ENCODE measurements at places on chromosomes 1 and 21. TPM values are rescaled to one million over a fixed set of nuclear protein-coding genes. Genes with fewer than 3 reads are reported as not detected.

GRCh38 chr1:29322861-29323585, 86.7 kb downstream of the PTPRU start:
- no peak for DNase-seq

- DNase-seq: no peak
Observed at GRCh38 chr1:50902419-50902818, 57.6 kb downstream of the FAF1 start.

- no peak for DNase-seq
Observed at GRCh38 chr1:95176861-95177260, 57.1 kb upstream of the RWDD3 start.

- DNase-seq: no peak
Observed at GRCh38 chr1:19229828-19230325, 19.8 kb upstream of the UBR4 start.

DNA sequence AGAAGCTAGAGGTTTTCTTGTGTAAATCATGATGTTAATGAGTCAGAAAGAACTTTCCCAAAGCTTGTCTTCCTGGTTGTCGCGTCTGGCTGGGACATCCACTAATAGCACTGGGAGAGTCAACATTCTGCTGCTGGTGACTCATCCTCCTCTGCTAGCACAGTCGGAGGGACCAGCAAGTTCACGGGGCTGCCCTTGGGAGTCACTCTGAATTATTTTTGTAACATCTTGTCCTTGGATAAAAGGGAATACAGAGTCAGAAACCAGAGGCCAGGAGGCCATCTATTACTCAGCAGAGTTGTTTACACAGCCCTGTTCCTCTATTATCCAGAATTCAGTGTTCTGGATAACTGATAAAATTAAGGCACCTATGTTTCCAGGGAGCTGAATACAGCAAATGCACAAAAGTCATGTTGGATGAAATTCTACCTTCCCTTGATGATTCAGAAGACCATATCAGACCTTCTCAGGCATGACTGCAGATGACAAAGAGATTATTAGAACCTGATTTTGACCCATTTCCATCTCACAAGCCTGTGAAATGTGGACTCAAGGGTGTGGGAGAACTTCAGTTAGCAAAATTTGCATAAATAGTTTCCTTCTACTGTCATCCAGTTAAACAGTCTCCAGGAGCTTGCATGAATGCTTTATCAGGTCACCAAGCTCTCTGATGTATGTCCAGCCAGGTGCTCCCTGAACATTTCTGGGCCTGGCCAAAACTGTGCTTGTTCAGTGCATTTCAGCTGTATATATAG, 68.1 kb downstream of the JAK1 start:
- no peak for DNase-seq

DNA sequence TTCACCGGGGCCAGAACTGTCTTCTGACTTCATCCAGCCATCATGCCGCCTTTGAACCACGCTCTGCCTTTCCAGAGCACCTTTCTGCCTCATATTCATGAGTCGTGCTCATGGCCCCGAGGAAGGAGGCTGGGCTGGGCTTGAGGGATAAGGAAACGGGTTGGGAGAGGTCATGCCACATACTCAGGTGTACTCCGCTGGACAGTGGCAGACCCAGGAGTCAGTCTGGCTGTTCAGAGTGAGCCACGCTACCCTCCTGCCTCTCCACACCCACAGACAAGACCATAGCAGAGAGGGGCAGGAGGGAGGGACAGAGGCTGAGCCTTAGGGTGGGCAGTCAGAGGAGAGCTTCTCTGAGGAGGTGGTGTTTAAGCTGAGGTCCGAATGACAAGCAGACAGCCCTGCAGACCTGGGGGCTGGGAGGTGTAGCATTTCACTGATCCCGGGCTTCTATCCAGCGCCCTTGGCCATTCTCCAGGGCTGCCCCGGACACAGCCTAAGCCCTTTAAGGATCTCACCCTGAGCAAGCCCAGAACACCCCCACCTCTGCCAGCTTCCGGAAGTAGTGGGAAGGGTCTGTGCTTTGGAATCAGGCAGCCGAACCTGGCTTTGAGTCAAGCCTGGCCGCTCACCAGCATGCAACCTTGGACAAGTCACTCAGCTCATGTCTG, 102.3 kb downstream of the LACTBL1 start:
- no peak for DNase-seq

- DNase-seq: no peak
Observed at GRCh38 chr1:17012775-17013490, 1.2 kb upstream of the ATP13A2 start.

DNA sequence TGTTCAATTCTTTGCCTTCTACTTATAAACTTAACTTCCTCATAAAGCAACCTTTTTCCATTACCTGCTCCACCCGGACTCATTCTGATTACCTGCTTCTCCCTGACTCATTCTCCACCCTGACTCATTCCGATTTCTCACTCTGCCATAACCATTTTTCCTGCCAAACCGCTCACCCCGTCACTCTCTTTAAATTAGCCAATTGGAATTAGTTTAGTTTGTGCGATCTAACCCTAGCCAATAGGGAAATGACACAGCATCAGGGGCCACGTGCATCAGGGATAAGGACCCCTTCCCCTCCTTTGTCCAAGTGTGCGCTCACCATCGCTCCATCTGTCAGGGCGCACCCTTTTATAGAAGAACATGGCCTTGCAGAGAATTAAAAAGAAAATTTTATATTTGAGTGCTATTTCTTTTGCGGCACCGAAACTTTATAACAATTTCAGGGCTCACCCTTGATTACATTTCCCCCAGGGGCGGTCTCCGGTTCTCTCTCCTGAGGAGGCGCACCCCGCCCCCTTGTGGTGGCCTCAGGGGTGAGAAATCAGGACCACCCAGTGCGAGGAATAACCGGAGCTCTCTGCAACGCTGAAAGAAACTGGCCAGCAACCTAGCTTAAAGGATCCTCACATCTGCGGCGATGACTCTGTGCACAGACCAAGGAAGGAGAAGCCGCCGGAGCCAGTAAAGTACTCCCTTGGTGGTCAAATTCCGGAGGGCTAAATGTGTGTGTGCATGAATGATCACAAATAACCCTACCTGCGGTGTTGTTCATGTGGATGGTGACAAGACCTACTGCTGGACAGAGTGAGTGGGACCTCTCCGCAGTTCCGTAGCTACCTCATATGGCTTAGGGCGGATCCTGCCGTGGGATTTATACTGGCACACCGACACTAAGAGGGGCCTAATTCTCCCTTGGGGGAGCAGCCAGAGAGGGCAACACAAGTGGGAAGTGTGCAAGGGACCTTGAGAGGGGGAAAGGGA, 30.3 kb upstream of the CBR3 start:
- no peak for DNase-seq

Gene OLIG2
- total RNA-seq: 0.35 TPM

Gene CRYAA
- total RNA-seq: not detected

Gene PKN2
- 63.4 TPM for total RNA-seq
